Suprapubic skin (tissue), 4 donors: ENCODE measurements at places on chromosomes 4 and X.

- DNase-seq = no peak
These were observed 1722.9 kb upstream of the AGA start for GRCh38 chr4:179165000-179165738.

GRCh38 chr4:18014269-18014668, 7.3 kb downstream of the LCORL start:
- no peak for DNase-seq

- no peak for DNase-seq
These were observed 144.1 kb downstream of the THOC2 start for GRCh38 chrX:123588723-123589122.

GRCh38 chr4:38489924-38490639, 173.9 kb upstream of the KLF3 start:
- DNase-seq = no peak

- DNase-seq = no peak
These were observed 639.6 kb downstream of the IQCM start for GRCh38 chr4:149176039-149176438.

DNA sequence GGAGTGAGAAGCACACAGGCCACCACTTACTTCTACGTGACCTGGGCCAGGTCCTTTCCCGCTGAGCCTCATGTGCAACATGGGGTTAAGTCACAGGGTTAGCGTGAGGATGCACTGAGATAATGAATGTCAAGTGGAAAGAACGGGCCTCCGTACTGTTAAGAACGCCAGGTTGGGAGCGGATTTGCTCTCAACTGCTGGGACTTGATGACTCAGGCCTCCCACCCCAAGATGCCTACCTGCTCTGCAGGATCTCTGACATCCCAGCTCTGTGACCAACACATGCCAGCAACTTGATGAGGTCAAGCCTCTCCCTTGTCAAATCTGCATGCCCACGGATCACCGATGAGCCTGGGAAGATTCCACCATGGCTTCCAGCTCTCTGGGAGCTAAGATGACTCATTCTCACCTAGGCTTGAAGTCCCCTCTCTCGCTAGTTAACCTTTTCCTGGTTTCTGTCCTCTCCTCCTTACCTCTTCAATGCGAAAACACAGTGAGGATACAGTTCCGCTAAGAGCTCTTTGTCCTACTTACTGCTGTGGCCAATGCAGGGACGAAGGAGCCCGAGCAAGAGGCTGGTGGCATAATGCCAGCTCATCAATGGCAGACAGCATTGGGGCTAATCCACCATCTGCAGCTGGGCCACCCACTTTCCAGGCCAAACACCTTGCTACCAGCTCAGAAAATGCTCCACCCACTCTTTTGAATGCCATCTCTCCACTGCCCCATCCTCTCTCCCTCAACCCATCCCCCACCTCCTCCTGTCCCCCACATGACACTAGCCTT, 67.6 kb downstream of the PJA1 start:
- DNase-seq = no peak

DNA sequence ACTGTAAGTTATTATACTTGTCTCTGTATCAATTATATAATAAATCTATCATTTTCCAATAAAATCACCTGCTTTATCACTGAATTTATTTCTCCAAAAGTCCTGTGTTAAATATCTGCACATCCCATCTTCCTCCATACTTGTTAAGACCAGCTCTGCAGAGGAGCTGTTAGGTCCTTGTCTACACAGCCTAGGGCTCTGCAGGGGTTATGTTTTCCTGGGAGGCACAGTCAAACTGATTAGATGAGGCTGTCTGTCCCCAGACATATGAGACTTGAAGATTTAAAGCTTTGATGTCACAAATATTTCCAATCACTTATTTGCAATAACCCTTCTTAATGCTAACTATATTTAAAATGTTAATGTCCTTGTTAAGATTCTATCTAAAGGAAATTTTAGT, 446.8 kb downstream of the TRAM1L1 start:
- no peak for DNase-seq

DNA sequence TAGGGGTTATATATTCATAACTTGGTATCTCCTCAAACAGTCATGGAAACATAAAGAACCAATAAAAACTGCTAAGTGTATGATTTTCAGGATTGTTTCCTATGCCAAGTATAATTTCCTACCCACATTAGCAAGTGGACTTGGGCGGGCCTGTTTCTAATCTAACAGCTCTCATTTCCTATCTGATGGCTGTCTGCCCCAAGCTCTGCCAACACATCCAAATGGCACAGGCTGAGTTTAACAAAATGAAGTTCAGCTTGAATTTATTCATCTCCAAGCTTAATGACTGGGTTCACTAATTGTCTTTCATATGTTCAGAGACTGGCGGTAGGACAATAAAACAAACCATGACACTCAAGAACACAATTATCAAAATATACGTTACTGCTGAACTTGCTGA, 55.5 kb upstream of the S100G start:
- DNase-seq = no peak

- no peak for DNase-seq
These were observed 28.2 kb downstream of the ODAPH start for GRCh38 chr4:75584067-75584466.

GRCh38 chr4:147891476-147892115, 159.7 kb downstream of the ARHGAP10 start:
- no peak for DNase-seq

- no peak for DNase-seq
These were observed 56.9 kb downstream of the SERTM2 start for GRCh38 chrX:111568354-111568753.

DNA sequence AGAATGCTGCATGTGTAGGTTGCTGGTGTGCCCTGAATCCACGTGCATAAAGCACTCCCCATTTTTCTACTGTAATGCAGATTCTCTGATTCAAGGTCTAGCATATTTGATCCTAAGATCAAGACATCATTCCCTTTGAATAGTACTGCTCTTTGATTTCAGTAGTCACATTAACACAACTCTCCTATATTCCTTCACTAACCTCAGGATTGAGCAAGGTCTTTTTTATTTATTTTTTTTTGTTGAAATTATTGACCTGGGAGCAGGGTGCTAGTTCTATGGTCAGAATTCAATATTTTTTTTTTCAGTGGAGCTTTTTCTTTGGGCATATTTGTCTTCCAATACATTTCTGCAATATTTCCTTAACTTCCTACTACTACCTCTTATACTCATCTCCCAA, 245.7 kb downstream of the RBMX2 start:
- DNase-seq = no peak

GRCh38 chrX:70456256-70456655, 11.6 kb downstream of the DLG3 start:
- no peak for DNase-seq

GRCh38 chrX:109813236-109813635, 80.2 kb upstream of the ACSL4 start:
- DNase-seq = no peak

DNA sequence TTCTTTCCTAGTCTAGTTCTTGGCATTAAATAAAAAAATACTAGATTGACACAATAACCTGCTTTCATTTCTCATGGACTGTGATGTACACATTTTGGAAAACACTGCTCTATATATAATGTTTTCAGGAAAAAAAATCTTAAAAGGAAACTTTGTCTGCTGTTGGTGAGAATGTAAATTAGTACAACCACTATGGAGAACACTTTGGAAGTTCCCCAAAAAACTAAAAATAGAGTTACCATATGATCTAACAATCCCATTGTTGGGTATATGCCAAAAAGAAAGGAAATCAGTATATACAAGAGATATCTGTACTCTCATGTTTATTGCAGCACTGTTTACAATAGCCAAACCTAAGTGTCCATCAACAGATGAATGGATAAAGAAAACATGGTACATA, 202.3 kb downstream of the PPP3CA start:
- no peak for DNase-seq

- DNase-seq = no peak
These were observed 100.2 kb downstream of the MAB21L2 start for GRCh38 chr4:150682126-150682525.

DNA sequence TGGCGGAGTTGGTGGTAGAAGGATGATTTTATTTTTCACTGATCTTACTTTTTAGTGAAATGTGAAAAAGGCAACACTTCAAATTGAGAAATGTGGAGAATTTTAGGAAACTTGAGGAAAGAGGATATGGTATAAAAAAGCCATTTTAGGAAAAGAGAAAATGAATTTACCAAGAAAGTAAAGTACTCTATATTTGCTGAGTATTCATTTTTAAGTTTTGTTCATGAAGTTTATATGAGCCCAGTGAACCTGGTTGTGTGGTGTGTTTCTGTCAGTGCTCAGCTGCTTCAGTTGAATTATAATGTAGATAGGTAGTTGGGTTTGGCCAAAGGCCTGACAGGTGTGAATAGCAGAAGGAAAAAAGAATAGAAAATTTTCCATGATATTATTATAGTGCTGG, 345.5 kb upstream of the FSTL5 start:
- DNase-seq = no peak

GRCh38 chrX:2682565-2683177, 8.4 kb upstream of the CD99 start:
- no peak for DNase-seq

GRCh38 chr4:173218411-173219125, 50.0 kb downstream of the GALNT7 start:
- DNase-seq = no peak

DNA sequence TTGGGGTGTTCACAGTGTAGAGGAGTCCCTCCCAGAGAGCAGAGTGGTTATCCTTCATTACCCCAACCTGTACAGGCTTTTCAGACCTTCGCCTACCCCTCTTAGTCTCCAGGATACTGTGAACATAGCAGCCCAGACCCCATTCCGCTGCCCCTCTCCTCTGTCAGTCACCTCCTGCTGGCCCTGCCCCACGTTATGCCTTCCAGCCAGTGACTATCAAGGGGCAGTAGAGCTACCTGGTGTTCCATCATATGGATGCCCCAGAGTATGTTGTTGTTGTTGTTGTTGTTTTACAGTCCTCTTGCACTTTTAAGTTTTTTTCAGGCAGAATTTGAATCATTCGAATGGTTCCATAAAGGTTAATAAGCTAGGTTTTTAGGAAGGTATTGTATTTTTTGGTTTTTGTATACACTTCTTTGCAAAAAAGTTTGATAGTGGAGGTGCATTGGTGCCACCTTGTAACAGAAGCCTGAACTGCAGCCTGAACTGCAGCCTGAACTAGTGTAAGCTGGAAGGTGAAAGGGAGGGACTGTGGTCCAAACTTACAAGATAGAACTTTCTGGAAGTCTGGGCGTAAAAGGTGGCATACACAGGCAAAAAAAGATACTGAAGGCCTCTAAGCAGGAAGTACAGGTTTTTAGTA, 101.4 kb upstream of the RAB40AL start:
- no peak for DNase-seq
